Amygdala (tissue), 56 donors: ENCODE measurements at places on chromosomes 1 and 21.

DNA sequence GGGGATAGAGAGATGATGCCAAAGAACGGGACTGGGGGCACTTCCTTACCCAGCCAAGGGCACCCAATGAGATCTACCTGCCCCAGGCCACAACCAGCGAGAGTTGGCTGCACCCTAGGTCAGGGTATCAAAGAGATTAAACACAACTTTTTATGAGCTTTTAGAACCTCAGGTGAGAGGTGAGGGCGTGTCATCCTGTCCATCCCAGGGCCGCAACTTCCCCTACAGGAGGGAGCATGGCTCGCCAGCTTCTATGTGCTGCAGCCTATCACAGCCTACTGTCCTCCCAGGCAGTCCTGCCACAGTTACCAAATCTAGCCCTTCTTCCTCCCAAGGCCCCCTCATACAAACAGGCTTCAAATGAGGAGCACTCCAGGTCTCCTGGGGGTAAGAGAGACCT is 12.9 kb downstream of the TMEM9 start:
- DNase-seq: no peak

DNA sequence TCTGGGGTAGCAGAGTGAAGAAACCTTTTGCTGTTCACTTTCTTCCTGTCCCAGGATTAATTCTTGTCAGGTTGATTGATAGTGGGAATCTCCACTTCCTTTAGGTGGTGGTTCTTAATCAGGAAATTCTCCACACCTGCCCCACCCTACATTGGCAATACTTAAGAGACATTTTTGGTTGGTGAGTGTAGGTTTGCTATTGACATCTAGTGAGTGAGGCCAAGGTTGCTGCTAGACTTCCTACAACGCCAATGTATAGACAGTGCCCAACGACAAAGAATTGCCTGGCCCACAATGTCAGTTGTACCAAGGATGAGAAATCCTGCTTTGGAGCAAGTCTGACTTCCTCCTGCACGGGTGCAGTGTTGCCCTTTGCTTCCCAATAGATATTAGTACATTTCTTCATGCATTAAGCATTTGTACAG is 38.5 kb downstream of the MAP3K7CL start:
- DNase-seq: no peak

DNA sequence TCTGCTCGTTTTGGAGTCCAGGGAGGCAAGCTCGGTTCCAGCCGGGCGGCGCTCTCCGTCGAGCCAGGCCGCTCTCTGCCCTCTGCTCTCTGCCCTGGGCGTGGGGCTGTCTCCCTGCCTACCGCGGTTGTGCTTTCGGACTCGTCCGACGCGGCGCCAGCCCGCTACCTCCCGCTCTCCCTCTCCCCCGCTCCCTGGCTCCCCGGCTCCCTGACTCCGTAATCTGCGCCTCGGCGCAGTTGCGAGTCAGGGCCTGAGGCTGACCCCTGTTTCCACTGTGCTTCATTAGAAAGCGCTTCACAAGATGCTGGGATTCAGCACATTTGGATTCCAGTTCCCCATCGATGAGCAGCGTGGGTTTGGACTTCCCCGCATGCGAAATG is 2.2 kb downstream of the SOX13 start:
- no peak for DNase-seq

- DNase-seq: no peak
These were observed 44.9 kb downstream of the LRRC8D start for GRCh38 chr1:89865498-89866382.

DNA sequence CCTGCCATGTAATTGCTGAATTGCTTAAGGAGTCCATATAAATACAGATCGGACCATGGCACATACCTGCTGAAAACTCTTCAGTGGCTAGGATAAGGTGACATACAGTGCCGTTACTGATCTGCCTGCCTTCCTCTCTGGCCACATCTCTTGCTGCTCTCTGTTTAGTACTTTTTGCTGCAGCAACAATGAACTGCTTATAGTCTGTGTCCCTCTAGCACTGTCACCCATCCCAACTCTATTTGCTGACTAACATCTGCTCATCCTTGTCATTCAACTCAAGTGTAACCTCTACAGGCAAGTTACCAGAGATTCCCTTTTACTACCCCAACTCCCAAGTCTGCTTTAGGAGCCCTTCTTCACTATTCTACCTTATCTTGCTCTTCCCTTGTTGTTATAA is 65.6 kb downstream of the GTF2B start:
- no peak for DNase-seq

DNA sequence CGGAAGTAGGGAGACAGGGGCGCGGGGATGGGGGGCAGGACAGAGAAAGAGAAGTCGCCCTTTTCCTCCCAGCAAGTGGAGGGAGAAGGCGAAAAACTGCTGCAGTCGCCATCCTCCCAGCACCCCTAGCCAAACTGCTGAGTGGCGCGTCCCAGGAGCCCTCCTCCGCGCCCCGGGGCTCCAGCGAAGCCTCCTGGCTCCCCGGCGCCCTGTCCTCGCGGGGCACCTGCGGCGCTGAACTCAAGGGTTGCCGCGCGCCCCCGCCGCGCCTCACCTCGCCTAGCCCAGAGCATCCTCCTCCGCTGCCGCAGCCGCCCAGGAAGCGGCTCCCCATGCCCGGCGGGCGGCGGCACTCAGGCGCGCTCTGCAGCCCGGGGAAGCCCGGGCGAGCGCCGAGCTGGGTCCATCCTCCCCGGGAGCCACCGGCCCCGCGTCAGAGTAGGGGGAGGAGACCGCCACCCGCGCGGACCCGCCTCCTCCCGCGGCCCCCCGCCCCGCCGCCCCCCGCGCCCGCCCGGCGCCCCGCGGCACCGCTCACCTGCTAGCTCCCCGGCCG is at the start of gene DAB1:
DAB1 (minus strand) TSS at position 405 of the 556 bp plus-strand sequence. CDS start 133,030 bp downstream, outside the sequence.
- DNase-seq: no peak

DNA sequence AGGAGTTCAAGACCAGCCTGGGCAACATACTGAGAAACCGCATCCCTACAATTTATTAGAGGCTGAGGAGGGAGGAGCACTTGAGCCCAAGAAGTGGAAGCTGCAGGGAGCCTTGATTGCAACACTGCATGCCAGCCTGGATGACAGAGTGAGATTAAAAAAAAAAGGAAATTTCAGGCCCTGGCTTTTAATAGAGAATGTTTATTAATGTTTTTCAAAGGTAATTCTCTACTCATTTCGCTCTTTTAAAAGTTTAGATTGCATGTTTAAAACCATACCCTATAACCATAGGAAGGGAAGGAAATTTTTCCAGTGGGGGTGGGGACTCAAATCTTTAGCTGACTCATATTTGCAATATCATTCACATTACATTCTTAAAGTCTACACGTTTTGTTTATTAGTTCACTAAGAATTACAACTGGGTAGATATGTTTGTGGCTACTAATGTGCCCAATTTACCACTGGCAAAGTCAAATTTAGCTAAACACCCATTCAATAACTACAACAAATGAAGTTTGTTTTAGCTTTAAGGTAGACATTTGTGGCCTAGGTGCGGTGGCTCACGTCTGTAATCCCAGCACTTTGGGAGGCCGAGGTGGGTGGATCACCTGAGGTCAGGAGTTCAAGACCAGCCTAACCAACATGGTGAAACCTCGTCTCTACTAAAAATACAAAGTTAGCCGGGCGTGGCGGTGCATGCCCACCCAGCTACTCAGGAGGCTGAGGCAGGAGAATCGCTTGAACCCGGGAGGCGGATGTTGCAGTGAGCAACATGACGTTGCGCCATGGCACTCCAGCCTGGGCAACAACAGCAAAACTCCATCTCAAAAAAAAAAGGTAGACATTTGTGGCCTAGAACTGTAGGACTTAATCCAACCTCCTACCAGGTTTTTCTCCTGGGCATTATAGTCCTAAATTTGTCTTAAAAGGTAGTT is 5.0 kb downstream of the KDM5B start:
- no peak for DNase-seq

GRCh38 chr1:91552091-91552490 is 51.4 kb downstream of the CDC7 start:
- no peak for DNase-seq

- no peak for DNase-seq
These were observed 127.3 kb downstream of the RERE start for GRCh38 chr1:8690253-8690525.

GRCh38 chr1:149937759-149938158 is 1.1 kb upstream of the MTMR11 start:
- DNase-seq: no peak

GRCh38 chr21:35547946-35548774 is 499.1 kb upstream of the RUNX1 start:
- no peak for DNase-seq

DNA sequence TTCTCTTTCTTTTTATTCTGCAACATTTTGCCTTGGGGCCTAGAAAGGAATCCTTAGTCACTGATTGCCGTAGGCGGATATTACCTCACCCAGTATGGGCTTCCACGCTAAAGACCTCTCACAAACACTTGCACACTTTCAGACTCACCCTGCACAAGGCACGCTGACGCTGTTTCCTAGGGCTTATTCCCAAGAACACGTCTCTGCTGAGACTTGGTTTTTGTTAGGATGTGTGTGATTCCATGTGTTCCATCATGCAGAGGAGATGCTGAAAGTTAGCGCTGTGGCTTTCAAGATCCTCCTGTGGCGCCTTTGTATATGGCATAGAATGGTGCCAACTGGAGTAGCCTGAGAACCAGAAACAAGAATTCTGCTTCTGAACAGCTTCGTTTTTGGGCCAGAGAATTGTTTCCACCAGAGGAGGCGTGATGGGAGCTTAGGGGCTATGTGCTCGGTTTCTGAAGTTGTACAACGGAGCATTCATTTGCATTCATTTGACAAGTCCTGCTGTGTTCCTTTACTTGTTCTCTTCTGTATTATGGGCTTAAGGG is 297.0 kb downstream of the DISC1 start:
- no peak for DNase-seq

- no peak for DNase-seq
These were observed 131.8 kb upstream of the DUSP10 start for GRCh38 chr1:221873673-221874072.

GRCh38 chr1:197144570-197145325 is 1.7 kb downstream of the ASPM start:
- no peak for DNase-seq
